ENCODE measurements at places on chromosomes 2 and 18. TPM values are rescaled to one million over a fixed set of nuclear protein-coding genes. Genes with fewer than 3 reads are reported as not detected.

DNA sequence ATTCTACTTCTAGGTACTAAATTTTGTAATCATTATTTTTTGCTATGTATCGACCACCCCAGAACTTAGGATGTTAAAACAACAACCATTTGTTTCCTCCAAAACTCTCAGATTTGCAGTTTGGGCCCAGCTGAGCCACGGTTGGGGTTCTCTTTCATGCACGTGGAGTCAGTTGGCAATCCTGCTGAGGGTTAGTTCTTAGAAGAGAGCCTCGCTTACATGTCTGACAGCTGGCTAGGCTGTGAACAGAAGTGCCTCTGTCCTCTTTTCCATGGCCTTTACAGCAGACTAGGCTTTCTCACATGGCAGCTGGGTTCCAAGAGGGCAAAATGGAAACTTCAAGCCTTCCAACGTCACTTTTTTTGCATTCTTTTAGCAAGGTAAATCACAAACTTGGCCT, 9.3 kb upstream of the RGPD4 start:
- H3K4me1 ChIP-seq, result no peaks in the 10 kb centered on the region
- H3K27me3 ChIP-seq, result no peaks in the 10 kb centered on the region
- no peak for DNase-seq
- no peaks in the 10 kb centered on the region for H3K36me3 ChIP-seq
- H3K4me3 ChIP-seq, result no peak overlapping the region

- no peaks in the 10 kb centered on the region for H3K27me3 ChIP-seq
- DNase-seq, result no peak
- H3K27ac ChIP-seq, result no peak overlapping the region
- no peaks in the 10 kb centered on the region for H3K36me3 ChIP-seq
- H3K4me3 ChIP-seq, result no peak overlapping the region
- no peaks in the 10 kb centered on the region for H3K4me1 ChIP-seq
These were observed 153.1 kb downstream of the FMNL2 start for GRCh38 chr2:152488075-152488474.

DNA sequence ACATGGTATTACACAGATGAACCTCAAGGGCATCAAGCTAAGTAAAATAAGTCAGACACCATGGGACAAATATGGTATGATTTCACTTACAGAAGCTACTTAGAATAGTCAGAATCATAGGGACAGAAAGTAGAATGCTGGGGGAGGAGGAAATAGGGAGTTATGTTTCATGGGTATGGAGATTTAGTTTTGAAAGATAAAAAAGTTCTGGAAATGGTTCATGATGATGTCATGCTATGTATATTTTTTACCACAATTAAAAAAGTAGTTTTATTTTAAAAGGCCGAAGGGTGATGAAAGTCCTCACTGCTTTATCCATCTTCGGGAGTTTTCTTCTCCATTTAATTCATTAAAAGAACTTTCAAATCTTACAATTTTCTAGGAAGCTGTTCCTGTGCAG, 181.9 kb downstream of the CALCRL start:
- H3K4me3 ChIP-seq, result no peak overlapping the region
- no peak for DNase-seq
- no peaks in the 10 kb centered on the region for H3K36me3 ChIP-seq
- H3K4me1 ChIP-seq, result no peaks in the 10 kb centered on the region
- H3K27ac ChIP-seq, result no peak overlapping the region

The SH2D6 gene
- total RNA-seq, result not detected

DNA sequence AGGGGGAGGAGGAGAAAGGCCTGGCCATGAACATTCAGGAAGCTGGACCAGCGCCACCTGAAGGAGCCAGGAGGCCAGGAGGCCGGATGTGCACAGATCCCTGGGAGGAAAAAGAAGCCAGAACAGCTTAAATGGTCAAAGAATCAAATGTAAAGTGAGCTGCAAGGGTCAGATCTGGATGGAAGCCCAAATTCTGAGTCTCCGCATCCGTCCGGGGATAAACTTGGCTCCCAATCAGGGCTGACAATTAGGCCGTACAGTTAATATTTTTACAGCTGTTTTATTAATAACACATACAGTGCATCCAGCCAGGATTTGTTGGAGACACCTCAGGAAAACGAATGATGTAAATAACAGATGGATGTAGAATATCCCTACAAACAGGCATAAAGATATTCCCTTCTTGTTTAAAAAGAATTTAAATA, 495.1 kb upstream of the TCF4 start:
- no peaks in the 10 kb centered on the region for H3K36me3 ChIP-seq
- H3K27me3 ChIP-seq, result no peaks in the 10 kb centered on the region
- no peak for DNase-seq
- no peak overlapping the region for H3K4me3 ChIP-seq

GRCh38 chr2:88874063-88874657, 182.7 kb downstream of the RPIA start:
- DNase-seq, result peak; percentile 54
- no peaks in the 10 kb centered on the region for H3K27me3 ChIP-seq
- no peak overlapping the region for H3K27ac ChIP-seq
- H3K36me3 ChIP-seq, result no peaks in the 10 kb centered on the region
- no peaks in the 10 kb centered on the region for H3K4me1 ChIP-seq

The CPO gene
- total RNA-seq, result not detected
